Dermis microvascular lymphatic vessel endothelial cell (primary cell): ENCODE measurements at places on chromosomes 11 and 22. TPM values are rescaled to one million over a fixed set of nuclear protein-coding genes. Genes with fewer than 3 reads are reported as not detected.

- DNase-seq, result no peak
Observed at GRCh38 chr22:48945621-48946458, 881.8 kb downstream of the BRD1 start.

DNA sequence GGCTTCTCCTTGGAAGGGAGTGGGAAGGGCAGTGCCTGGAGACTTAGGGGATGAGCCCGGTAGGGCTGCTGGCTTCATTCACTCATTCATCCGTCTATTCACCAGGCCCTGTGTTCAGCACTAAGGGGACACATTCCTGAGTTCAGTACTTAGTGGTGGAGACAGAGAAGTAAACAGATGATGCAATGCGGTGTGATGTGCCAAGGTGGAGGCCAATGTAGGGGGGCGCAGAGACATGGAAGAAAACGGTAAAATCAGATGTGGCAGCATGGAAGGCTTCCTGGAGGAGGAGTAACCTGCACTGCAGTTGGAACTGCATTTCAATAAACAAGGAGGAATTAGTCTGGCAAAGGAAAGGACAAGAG lies 21.3 kb downstream of the GRIK4 start:
- no peak for DNase-seq

GRCh38 chr11:22472306-22472705 lies 134.1 kb downstream of the SLC17A6 start:
- DNase-seq, result peak; percentile 1

- no peak for DNase-seq
Observed at GRCh38 chr22:32469799-32470212, 4.8 kb upstream of the FBXO7 start.

- DNase-seq, result no peak
Observed at GRCh38 chr22:27814993-27815392, 13.4 kb upstream of the MN1 start.

GRCh38 chr11:70420008-70420464 lies 21.7 kb downstream of the CTTN start:
- no peak for DNase-seq

GRCh38 chr11:64229090-64229743 lies 1.1 kb upstream of the DNAJC4 start:
- no peak for DNase-seq

- peak; percentile 39 for DNase-seq
Observed at GRCh38 chr11:30478923-30479322, 107.2 kb downstream of the MPPED2 start.

- DNase-seq, result no peak
Observed at GRCh38 chr11:65206441-65206841, 24.7 kb downstream of the CAPN1 start.

DNA sequence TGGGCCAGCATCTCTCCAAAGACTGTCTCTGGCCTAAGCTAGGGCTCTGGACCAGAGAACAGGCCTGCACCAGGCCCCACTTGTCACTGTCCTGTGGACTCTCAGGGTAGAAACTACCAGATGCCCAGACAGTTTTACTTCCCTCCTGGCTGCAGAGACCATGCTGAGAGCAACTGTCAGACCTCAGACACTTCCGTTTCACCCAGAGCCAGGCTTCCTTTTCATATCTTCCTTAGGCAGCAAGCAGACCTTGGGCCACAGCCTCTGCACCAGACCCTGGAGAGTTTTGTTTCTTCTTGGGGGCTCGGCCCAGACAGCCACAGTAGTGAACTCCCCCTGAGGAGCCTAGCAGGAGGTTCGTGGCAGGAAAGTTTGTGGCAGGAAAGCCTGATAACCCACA lies 12.1 kb upstream of the FCHSD2 start:
- no peak for DNase-seq

DNA sequence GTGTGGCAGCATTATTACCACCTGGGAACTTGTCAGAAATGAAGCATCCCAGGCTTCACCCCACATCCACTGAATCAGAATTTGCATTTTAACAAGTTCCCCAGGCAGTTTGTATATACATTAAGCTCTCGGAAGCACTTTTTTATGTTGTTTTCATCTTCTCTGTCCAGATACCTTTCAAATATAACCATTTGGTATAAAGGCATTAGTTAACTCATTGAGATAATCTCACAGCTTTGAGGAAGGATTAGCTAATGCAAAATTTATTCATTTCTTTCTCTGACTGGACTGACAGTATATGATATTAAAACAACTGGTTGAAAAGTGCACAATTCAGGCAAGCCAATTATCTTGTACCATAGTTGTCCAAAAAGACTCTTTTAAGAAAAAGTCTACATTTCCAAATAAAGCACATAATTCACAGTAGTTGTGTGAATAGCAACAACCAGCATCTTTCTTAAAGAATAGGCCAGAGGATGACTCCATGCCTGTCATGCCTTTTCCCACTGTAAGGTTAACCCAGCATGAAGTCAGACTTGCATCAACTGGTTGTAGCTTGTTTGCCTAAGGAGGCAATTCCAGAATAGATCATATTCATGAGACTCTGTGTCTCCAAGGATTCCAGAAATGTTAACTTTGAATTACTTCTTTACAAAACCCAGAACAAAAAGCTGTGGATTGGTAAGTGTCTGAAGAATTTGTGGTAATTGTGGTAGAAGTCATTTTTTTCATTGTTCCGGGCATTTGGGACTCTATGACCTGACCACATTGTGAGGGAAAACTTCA lies 254.3 kb upstream of the SESN3 start:
- no peak for DNase-seq

DNA sequence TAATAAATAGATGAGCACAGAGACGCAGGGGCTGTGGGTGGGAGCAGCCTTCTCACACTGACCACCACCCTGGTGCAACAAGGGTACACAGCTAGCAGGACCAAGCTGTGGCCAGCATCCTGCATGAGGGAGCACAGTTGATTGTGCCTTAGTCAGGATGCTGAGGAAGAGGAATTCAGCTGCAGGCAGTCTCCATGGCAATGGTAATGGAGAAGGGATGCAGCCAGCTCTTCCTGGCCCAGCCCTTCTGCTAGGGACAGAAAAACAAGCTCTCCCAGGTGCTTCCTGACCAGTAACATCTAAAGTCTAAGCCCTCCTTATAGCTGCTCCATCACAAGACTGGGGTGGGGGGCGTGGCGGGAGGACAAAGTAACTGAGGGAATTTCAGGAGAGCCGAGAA lies 363.5 kb downstream of the BUD13 start:
- peak; percentile 12 for DNase-seq

- no peak for DNase-seq
Observed at GRCh38 chr11:81331611-81332235, 1401.9 kb downstream of the FAM181B start.

DNA sequence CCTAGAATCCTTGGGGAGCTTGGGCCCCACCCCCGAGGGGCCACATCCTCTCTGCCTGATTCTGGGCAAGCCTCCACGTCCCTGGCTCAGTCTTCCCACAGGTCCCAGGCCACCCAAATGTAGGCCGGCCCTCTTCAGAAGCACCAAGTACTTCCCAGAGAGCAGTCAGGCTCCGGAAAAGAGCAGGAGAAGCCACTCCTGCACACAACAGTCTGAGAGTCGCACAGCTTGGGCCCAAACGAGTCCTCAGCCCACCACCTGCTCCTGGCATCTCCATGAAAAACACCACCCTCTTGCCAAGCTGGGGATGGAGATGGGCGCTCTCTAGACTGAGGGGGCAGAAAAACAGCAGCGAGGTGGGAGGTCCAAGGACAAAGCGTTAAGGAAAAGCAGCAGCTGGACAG lies 15.4 kb downstream of the EHD1 start:
- DNase-seq, result no peak

- no peak for DNase-seq
Observed at GRCh38 chr22:17814830-17815229, 40.6 kb upstream of the BID start.

GRCh38 chr11:18384157-18384641 lies 10.2 kb upstream of the LDHA start:
- DNase-seq, result peak; percentile 75

DNA sequence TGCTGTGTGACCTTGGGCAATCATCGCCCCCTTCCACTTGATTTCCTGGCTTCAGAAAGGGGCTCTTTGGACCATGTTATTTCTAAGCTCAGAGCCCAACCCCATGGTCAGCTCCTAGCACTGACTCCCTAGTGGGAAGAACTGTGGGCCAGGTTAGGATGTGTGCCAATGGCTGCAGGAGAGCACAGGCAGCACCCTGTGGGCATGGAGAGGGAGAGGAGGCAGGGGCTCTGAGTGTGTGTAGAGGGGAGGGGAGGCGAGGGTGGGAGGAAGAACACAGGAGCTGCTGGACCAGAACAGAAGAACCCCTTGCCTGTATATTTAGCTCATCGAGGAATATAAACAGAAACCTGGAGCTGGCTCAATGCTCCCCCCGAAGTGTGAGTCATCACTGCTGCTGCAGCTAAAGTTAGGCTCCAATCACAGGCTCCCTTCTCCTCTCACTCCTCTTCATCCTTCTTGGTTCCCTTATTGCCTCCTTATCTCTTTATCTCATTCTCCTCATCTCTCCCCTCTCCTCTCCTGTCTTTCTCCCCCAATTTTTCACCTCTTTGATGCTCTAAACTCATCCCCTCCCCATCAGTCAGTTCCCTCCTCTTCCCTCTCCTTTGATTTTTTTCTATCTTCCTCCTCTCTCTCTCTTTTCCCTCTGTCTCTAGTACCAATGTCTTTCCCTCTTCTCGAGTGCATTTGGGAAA lies 14.5 kb upstream of the RPS19BP1 start:
- DNase-seq, result no peak

DNA sequence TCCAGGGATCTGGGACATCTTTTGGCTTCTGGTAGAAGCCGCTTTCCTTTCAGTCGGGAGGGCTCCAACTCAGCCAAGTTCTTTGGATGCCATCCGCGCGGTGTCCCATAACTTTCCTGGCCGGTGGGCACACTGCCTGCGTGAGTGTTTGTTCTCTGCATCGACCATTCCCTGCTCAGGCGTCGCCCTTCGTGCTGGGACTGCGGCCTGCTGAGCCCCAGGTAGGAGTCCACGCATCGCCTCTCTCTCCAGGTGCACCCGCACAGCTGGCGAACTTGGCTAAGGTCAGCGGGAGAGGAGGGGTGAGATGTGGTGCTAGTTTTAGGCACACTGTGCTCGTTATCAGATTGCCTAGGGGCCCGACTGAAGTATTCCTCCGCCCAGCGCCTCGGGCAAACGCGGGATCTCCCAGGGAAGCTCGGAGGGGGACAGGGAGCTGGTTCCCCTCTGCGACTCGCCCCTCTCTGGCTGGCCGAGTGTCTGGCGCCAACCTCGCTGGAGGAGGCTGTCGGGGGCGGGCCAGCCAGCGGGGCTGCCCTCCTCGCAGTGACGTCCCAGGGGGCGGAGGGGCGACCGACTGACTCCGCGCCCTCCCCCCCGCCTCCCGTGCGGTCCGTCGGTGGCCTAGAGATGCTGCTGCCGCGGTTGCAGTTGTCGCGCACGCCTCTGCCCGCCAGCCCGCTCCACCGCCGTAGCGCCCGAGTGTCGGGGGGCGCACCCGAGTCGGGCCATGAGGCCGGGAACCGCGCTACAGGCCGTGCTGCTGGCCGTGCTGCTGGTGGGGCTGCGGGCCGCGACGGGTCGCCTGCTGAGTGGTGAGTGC lies at the start of gene LAYN:
Gene LAYN, plus strand, starts transcription at position 607 of the 823 bp plus-strand sequence. Its CDS starts 124 bp downstream, at position 731.
- DNase-seq, result peak; percentile 68

DNA sequence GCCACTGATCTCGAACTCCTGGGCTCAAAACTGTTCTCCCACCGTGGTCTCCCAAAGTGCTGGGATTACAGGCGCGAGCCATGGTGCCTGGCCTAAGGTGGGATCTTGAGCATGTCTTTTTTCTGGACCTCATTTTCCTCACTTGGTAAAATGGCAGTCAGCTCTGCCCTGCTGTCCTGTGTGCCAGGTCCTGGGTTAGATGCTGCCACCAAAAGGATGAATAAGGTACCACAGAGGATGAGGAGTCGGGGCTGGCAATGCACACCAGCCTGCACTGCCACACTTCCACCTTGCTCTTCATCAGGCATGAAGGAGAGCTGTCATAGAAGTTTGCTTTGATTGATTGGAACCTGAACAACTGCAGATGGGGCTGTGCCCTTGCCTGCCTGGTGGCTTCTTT lies 32.3 kb downstream of the ACO2 start:
- no peak for DNase-seq

DNA sequence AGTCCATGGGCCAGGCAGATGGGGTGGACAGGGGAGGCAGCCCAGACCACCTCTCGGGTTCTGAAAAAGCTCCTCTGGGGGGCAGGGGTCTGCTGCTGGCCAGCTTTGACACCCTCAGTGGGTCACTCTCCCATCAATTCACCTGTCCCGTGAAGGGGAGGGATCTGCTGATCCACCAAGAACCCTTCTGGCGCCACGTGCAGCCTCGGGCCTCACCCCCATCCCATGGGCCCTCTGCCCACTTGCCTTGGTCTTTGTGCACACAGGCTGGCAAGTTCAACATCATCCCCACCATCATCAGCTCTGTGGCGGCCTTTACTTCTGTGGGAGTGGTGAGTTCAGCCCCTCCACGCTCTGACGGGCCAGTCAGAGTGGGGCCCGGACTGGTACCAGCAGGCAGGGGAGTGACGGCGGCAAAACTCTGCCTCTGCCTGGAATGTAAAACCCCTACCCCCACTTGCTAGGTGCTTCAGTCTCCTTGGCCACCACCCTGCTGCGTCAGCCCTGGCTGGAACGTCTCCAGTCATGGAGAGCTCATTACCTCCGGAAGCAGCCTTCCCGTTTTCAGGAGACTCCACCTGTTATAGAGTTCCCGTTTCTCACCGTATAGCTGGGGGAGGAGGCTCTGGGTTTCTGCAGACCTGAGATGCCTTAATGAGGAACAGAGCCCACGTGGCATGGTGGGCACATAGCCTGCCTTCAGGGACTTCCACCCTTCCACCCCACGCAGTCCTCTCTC lies 12.7 kb downstream of the PRG3 start:
- peak; percentile 33 for DNase-seq

- no peak for DNase-seq
Observed at GRCh38 chr11:16825101-16825500, 86.7 kb downstream of the C11orf58 start.

The PKDREJ gene
- total RNA-seq, result under 0.01 TPM in 1 of 2 replicates, not detected in the other

The OR56A1 gene
- not detected in 2 replicates for total RNA-seq

The CECR2 gene
- under 0.01 TPM in 2 replicates for total RNA-seq

The FAM180B gene
- not detected in 2 replicates for total RNA-seq

The NPTXR gene
- 0.13 TPM in 2 replicates for total RNA-seq

The KLHL35 gene
- total RNA-seq, result 1.0 and 2.4 TPM in 2 replicates

The SNU13 gene
- total RNA-seq, result 67.3 and 89.5 TPM in 2 replicates

The NXPE1 gene
- total RNA-seq, result not detected in 2 replicates
